ENCODE measurements at places on chromosomes 5 and 9. TPM values are rescaled to one million over a fixed set of nuclear protein-coding genes. Genes with fewer than 3 reads are reported as not detected.

The FBXW5 gene
- 180 TPM for total RNA-seq

The C7 gene
- total RNA-seq = 0.67 TPM

The LMAN2 gene
- total RNA-seq = 342 TPM

The RHOBTB3 gene
- 52.3 TPM for total RNA-seq

The LRRTM2 gene
- 0.65 TPM for total RNA-seq

The LCN2 gene
- not detected for total RNA-seq

The OXCT1 gene
- 26.1 TPM for total RNA-seq

The ARHGEF37 gene
- total RNA-seq = 16.7 TPM

The RASEF gene
- not detected for total RNA-seq

The PCDH1 gene
- 211 TPM for total RNA-seq

The UAP1L1 gene
- total RNA-seq = 21.5 TPM

The SPINK13 gene
- not detected for total RNA-seq

The GMCL2 gene
- not detected for total RNA-seq

The MCC gene
- 21.3 TPM for total RNA-seq

The ADGRV1 gene
- total RNA-seq = under 0.01 TPM

The SPACA9 gene
- total RNA-seq = 2.6 TPM

The GDNF gene
- not detected for total RNA-seq

The FOXD4L5 gene
- total RNA-seq = not detected

The CTNND2 gene
- not detected for total RNA-seq

The PCDHB10 gene
- total RNA-seq = 1.1 TPM

The ZNF484 gene
- 10.8 TPM for total RNA-seq

The CYFIP2 gene
- 21.6 TPM for total RNA-seq

The ADAMTS19 gene
- total RNA-seq = not detected

The HSD17B4 gene
- total RNA-seq = 86.3 TPM

The NR2F1-AS1 gene
- total RNA-seq = 16.4 TPM

The CDC14B gene
- 5.9 TPM for total RNA-seq

The VLDLR gene
- 12.4 TPM for total RNA-seq

The TIMD4 gene
- total RNA-seq = not detected

The UBAP1 gene
- 40.5 TPM for total RNA-seq

The CRHBP gene
- 0.29 TPM for total RNA-seq

The ANGPTL2 gene
- total RNA-seq = 23.8 TPM

The CDX1 gene
- not detected for total RNA-seq

The SCGB3A2 gene
- not detected for total RNA-seq

The NIPAL4 gene
- not detected for total RNA-seq

The FSD1L gene
- 3.6 TPM for total RNA-seq

The MARCHF11 gene
- not detected for total RNA-seq

The PRDM9 gene
- not detected for total RNA-seq

The ABO gene
- 0.10 TPM for total RNA-seq
